ENCODE measurements at places on chromosomes 3 and 15.

- DNase-seq = no peak
Observed at GRCh38 chr3:83193526-83193925, 1432.1 kb upstream of the GBE1 start.

- DNase-seq = no peak
Observed at GRCh38 chr3:181292984-181293383, 303.4 kb upstream of the DNAJC19 start.

DNA sequence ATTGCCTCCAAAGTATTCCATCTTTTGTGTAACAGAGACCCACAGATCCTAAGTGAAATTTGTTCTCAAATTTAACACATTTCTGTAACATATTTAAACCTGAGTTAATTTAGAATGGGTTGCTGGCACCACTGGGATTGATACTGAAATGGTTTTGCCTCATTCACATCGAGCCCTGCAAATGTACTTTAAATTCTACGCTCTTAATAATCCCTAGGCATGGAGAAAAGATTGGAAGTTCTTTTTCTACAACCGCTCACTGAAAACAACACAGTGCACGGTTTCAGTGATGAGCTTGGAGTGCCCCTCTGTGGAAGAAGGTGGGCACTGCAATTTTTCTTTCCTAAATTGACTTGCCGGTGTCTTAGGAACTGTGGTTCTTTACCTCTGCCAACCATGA lies 109.9 kb upstream of the ATP11B start:
- DNase-seq = peak; percentile 63

- no peak for DNase-seq
Observed at GRCh38 chr3:181704421-181705085, 7.2 kb upstream of the SOX2 start.

GRCh38 chr3:57783186-57784088 lies 27.3 kb downstream of the SLMAP start:
- no peak for DNase-seq

DNA sequence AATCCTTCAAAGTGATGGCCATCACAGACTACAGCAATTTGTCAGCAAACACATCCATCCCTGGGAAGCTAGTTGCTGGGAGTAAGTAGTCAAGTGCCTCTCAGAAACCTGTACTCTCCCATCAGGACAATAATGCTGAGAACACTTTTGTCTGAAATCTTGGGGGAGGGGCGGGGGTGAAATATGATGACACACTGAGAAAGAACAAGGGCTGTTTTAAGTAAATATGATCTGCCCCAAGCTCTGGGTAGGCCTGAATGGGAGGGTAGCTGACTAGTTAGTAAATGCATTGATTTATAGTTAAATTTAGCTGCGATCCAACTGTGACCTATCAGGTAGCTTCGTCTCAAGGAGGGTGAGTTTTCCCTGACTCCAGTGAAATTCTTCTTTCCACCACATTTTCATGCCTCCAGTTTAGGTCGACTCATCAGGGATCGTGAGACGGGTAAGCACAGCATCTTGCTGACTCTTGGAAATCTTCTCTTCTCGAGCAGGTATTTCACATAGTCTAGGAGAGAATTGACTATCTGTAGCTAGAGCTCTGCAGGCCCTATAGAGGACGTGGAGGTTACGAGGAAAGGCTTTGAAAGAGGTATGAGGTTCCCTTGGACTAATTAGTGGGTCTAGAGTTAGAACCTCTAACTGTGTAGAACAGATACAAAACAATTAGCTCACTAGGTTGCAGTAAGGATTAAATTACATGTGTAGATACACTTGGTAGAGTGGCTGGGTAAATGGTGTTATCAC lies 213.4 kb upstream of the SLC2A2 start:
- DNase-seq = no peak

GRCh38 chr15:95604634-95605036 lies 725.9 kb upstream of the NR2F2 start:
- DNase-seq = no peak

All from stimulated activated CD4-positive, alpha-beta T cell treated with anti-CD3 and anti-CD28 coated beads, Interleukin-2, amount 100 ng/mL, for 24 hours (primary cell).